ENCODE measurements at places on chromosomes 11 and 22.

DNA sequence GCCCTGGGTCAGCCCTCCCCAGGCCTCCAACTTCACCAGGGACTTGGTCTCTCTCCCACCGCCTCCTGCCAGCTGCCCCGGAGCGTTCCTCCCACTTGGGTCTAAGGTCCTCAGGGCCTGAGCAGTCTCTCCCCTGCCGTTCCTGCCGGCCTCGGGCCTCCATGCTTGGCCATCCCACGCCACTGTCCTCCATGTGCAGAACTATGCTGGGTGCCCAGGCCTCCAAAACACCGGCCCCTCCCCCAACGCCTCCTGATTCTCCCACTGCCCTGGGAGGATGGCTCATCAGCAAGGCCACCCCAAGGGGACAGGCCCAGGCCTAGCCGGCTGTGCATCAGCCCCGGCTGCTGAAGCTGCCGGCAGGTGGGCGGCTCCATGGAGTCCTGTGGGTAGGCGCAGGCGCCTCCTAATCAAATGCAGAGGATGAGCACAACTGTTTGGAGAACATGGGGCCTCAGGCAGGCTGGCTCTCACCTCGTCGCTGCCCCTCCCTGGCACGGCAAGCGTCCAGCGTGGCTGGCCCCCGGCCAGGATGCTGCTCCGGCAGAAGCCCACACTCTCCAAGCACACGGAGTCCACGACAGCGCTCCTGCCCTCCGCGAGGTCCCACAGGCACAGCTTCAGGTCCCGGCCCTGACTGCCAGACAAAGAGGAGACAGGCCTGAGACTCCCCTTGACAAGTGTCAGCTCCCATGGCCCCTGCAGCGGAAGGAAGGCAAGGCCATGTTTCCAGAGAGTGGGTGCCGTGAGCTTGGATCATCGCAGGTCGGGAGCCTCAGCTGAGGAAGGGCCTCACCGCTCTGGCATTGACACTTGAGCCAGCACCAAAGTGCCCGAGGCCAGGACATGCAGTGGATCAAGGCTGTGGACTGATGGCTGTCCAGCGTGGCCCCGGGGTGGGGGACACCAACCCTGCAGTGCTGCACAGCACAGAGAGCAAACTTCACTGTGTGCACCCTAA is 42.6 kb downstream of the GNB1L start:
- DNase-seq, result no peak

DNA sequence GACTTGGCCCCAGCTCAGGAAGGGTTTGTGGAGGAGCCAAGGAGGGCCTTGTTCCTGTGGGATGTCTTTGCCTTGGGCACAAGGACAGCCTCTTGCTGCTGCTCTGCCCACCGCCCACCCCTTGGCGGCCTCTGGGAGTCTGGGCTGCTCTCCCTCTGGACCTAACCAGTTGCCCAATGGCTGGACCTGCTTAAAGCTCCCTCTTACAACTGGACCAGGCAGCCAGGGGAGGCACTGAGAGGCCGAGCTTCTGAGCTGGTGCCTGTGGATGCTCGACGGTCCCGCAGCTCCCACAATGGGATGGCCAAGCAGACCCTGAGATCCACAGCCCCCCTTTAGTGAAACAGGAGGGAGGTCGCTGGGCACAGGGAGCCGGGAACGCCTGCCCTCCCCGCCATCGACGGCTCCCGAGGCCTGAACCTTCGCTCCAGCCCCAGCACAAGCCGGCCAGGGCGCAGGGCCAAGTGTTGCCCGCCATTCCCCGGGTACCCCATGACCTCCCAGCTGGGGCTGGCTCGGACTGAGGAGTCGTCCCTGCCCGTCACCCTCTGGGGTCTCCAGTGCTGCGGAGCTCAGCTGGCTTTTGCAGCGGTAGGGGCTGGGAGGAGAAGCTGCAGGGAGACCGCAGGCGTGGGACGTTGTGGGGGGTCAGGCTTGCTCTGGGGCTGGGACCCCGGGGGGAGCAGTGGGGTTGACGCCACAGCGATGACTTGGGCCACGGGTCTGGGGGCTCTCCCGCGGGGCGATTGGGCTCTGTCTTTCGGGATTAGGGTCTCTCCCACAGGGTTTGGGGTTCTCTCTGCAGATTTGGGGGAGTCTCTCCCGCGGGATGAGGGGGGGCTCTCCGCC is 584 bp upstream of the GAL start:
- DNase-seq, result no peak

- no peak for DNase-seq
Observed at GRCh38 chr11:27339941-27340340, 23.1 kb downstream of the CCDC34 start.

GRCh38 chr11:113697756-113698407 is 8.2 kb downstream of the TMPRSS5 start:
- no peak for DNase-seq

GRCh38 chr11:117256573-117256972 is 24.1 kb downstream of the RNF214 start:
- no peak for DNase-seq

- DNase-seq, result no peak
Observed at GRCh38 chr11:70033711-70034070, 44.4 kb upstream of the ANO1 start.

GRCh38 chr11:65286686-65287085 is 24.9 kb downstream of the POLA2 start:
- no peak for DNase-seq

- DNase-seq, result peak; percentile 61
Observed at GRCh38 chr11:110295531-110296225, 736 bp downstream of the RDX start.

DNA sequence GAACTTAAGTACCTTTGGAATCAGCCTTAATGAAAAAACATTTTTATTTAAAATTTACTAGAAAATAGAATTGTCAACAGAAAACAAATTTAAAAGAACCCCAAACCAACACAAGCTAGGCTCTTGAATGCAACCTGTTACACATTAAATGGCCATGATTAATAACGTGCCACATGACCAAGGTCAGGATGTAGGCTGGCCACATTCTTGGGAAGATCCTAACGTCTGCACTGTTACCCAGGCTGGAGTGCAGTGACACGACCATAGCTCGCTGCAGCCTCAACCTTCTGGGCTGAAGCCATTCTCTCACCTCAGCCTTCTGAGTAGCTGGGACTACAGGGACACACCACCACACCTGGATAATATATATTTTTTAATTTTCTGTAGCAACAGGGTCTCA is 126.4 kb upstream of the APOA1 start:
- DNase-seq, result no peak

GRCh38 chr11:10645212-10645795 is 48.3 kb downstream of the IRAG1 start:
- no peak for DNase-seq

DNA sequence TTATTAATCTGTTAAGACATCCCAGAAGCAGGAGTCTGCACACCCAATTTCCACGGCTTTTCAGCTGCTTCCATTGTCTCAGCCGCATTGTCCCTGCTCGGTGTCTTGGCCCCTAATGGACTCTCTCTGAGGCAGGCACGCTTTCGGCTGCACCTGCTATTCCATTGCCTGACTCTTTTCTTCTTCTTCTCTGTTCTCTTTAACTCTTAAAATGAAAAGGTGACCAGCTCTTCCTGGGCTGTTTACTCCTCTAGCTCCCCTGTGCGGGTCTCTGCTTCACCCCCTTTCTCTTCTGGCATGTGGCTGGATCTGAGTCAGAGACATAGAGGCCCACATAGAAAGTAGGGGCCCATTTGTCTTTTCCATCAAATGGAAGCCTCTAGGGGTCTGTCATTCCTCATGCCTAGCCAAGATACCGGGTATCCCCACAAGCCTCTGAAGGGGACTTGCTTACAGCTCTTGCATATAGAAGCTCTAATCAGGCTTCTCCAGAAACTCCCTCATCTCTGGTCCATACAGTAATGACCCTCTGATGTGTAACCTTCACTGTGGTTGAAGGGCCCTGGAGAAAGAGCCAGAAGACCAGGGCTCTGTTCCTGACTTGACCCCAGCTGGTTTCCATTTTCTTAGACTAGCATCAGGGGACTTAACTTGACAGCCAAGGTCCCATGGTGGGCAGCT is 243.9 kb downstream of the ST3GAL4 start:
- no peak for DNase-seq

- DNase-seq, result no peak
Observed at GRCh38 chr11:131691181-131692041, 321.0 kb downstream of the NTM start.

DNA sequence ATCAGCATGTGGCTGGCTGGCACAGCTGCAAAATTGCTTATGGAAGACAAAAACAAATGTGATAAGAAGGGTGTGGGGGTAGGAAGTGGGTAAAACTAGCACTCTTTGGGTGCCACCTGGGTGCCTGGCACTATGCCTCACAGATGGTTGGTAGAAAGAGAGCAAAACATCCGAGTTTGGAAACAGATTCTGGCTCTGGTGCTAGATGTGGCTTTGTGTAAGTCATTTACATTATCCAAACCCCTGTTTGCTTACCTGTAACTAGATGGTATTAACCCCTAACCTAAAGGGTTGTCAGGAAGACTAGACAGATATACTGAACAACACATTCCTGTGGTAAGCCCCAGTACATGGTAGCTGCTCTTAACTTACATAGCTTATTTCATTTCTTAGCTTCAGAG is 905.6 kb downstream of the DLG2 start:
- no peak for DNase-seq

GRCh38 chr11:46593550-46594373 is at the start of gene AMBRA1:
Gene AMBRA1 (minus strand): TSS chr11:46594023. CDS start chr11:46548380, 45,643 bp downstream.
- DNase-seq, result peak; percentile 90

DNA sequence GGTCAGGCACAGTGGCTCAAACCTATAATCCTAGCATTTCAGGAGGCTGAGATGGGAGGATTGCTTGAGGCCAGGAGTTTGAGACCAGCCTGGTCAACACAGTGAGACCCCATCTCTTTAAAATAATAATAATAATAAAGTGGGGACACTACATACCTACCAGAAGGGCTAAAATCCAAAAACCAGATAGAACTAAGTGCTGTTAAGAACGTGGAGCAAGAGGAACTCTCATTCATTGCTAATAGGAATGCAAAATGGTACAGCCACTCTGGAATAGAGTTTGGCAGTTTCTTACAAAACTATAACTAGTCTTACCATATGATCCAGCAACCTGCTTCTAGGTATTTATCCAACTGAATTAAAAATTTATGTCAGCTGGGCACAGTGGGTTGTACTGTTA is 9.6 kb downstream of the CKAP5 start:
- no peak for DNase-seq

DNA sequence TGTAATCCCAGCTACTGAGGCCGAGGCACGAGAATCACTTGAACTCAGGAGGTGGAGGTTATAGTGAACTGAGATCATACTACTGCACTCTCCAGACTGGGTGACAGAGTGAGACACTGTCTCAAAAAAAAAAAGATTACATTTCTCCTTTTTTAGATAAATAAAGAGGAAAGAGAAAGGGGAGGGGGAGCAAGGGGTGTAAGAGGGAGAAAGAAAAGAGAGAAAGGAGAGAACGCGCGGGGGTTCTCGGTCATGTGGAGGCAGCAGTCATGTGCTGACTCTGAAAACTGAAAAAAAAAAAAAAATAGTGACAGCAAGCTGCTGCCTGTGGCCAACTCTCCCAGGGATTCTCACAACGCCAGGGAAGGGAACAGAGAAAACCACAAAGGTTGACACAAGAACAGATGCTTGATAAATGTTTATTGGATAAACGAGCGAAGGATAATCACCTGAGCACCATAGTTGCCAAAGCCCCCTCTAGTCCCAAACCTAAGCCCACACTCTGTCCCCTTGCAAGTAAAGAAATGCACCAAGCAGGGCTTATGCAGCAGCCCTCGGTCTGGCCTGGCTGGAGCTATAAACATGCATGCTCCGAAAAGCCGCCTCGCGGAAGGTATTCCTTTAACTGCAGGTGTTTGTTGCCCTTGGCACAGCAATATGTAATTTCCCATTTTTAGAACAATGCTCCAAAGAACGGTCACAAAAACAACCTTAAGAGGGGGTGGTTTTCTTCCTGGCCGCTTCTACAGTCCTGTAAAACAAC is 14.5 kb downstream of the SCGB1A1 start:
- DNase-seq, result no peak

GRCh38 chr11:123429913-123430720 is at the start of gene GRAMD1B:
Gene GRAMD1B (plus strand): TSS chr11:123430269. CDS start chr11:123430793, 524 bp downstream.
- DNase-seq, result no peak

GRCh38 chr22:24379536-24379935 is 47.9 kb upstream of the ADORA2A start:
- no peak for DNase-seq

DNA sequence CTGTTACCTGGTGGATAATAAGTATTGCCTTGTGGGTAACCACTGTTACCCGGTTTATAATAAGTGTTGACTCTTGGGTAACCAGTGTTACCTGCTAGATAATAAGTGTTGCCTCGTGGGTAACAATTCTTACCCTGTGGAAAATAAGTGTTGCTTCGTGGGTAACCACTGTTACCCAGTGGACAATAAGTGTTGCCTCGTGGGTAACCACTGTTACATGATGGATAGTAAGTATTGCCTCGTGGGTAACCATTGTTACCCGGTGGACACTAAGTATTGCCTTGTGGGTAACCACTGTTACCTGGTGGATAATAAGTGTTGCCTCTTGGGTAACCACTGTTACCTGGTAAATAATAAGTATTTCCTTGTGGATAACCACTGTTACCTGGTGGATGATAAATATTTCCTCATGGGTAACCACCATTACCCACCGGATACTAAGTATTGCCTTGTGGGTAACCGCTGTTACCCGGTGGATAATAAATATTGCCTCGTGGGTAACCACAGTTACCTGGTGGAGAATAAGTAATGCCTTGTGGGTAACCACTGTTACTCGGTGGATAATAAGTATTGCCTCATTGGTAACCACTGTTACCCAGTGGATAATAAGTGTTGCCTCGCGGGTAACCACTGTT is 8.7 kb upstream of the NXPE4 start:
- DNase-seq, result no peak

GRCh38 chr22:25747245-25747944 is 5.4 kb downstream of the MYO18B start:
- DNase-seq, result no peak

GRCh38 chr11:847876-848275 is 5.2 kb downstream of the TSPAN4 start:
- DNase-seq, result no peak

DNA sequence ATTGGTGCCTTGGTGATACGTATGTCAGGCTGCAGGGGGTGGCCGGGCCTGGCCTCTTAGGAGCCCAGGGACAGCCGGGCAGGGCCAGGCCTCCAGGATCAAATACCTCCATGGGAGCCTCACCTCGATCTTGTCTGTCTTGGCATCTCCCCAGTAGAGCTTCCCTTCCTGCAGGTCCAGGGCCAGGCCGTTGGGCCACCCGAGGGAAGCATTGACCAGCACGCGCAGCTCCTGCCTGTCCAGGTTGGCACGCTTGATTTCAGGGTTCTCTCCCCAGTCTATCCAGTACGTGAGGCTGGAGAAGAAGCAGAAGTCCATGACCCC is 137.7 kb downstream of the CRYBB2 start:
- no peak for DNase-seq

DNA sequence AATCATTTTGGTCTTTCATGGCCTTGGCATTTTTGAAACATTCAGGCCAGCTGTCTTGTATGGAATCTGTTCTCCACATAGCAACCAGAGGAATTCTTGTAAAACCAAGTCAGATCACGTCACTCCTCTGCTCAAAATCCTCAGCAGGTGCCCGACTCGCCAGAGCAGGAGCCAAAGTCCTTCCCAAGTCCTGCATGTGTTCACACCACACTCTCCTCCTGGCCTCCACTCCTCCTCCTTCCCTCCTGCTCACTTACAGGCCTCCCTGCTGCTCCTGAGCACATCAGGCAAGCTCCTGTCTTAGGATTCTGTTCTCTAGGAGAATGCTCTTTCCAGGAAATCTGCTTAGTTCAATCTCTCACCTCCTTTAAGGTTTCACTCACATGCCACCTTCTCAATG is 6.9 kb upstream of the PSMC3 start:
- DNase-seq, result no peak
